NCI-H1436 treated with DMSO at 0.1 percent for 48 hours (cell line): ENCODE measurements at places on chromosomes 5 and 9.

DNA sequence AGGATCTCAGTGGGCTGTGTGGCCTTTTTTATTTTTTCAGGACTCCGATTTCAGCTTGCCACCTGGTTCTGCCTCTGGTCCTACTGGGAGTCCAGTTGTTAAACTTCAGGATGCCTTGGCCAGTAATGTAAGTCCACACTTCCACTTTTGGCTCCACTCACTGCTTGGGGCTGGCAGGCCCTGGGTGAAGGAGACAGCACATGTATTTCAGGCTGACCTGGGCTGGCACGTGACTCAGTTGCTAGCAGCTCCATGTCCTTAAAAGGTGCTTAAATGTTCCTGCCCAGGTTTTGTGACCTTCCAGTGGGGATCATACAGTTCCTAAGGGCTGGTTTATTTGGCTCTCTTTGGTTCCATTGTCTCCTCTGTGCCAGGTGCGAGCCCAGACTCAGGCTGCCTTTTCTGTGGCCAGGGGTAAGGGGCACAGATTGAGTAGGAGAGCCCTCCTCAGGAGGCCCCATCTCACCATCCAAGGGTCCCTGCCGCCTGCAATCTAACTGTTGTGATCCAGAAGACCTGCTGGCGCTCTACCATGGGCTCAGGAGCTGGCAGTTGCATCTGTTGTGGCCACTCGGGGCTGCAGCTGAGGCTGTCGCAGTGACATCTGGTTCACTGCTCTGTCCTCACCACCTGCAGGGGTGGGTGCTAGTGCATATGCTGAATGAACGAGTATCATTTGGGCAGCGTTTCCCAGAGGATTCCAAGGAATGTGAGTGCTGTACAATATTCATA, 19.2 kb upstream of the POMT1 start:
- DNase-seq = no peak

DNA sequence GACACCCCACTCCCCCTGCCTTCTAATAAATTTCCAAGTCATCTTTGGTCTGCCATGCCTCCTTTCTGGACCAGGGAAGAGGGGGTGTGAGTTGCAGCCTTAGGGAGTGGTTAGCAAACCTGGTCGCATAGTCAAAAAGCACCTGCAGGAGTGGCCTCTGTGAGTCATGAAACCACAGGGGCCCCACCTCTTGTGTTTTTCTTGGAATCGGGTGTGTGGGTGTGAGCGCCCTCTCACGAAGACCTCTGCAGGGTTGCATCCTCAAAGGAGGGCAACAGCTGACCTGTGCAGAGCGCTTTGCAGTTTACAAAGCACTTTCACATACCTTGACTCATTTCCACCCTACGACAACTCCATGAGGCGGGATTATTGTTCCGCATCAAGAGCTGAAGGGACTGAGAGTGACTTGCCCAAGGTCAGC, 36.8 kb upstream of the TEX48 start:
- no peak for DNase-seq

DNA sequence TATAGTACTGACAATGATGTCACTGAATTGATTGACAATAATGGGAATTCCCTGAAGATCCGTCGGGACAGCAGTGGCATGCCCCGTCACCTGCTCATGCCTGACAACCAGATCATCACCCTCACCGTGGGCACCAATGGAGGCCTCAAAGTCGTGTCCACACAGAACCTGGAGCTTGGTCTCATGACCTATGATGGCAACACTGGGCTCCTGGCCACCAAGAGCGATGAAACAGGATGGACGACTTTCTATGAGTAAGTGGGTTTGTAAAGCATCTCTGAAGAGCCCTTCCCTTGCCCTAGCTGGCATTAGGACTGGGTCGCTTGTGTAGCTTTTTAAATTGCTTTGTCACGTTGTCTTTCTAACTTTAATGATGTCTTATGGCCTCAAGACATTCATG, 72.7 kb upstream of the WWC1 start:
- DNase-seq = no peak

- no peak for DNase-seq
These were observed 101.4 kb upstream of the STC2 start for GRCh38 chr5:173429489-173430150.

DNA sequence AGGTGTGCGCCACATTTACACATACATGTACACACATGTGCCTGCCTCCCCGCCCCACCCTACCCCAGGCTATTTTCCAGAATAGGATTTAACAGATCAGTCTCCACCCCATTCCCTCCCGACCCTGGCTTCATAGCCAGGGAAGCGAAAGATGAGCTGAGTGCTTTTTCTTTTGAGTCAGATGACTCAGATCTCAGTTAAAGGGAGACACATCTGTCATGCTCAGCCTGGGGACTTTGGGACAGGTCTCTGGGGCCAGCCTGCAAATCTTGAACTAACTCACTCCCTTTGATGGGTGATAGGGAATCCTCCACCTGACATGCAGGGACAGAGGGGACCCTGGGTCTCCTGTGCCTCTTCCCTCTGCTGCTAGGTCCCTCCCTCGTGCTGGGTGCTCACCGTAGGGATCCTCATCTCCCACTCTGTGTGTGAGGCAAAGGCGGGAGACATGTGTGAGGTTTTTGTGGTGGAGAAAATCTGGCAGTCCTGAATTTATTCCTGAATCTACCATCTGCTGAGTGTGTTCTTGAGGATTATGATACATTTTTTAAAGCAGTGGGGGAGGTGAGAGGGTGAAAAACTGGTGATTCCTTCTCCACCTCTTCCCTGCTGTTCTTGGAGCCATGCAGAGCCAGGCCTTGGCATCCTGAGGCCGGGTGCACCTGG, 37.7 kb downstream of the NEUROG1 start:
- DNase-seq = no peak

DNA sequence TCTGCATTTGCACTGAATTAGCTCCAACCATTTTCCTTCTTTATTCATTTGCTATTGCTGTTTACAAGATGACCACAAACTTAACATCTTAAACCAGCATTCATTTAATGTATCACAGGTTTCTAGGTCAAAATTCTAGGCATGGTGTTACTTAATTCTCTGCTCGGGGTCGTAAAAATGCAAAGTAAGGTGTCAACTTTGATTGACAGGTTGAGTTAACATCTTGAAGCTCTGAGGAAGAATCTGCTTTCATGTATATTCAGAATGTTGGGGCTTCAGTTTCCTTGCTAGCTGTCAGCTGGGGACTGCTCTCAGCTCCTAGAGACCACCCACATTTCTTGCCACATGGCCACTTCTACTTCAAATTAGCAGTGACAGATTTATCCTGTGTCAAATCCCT, 348.7 kb upstream of the GRIN3A start:
- no peak for DNase-seq

DNA sequence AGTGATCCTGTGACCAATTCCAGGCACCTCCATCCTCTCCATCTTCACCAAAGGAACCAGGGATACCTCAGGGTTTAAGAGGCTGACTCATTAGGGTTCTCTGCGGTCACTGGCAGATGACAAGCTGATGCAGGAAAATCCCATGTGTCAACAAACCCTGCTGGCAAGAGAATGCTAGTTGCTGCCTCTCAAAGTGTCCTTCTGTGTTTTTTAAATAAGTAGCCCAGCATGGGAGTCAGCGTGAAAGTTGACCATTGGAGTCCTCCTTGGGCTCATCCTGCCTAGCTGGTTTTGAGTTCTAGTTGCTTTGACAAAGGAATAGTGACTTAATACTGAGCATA, 200.2 kb downstream of the SLIT3 start:
- DNase-seq = no peak

GRCh38 chr5:54908774-54909525, 76.4 kb downstream of the ESM1 start:
- DNase-seq = no peak

- no peak for DNase-seq
These were observed 260.5 kb upstream of the WWC1 start for GRCh38 chr5:168030912-168031311.

GRCh38 chr5:155878991-155879575, 447.9 kb upstream of the SGCD start:
- DNase-seq = no peak

GRCh38 chr5:133624316-133624715, 12.0 kb upstream of the FSTL4 start:
- no peak for DNase-seq

GRCh38 chr9:109992293-109992692, 212.3 kb downstream of the PALM2AKAP2 start:
- DNase-seq = no peak

- DNase-seq = no peak
These were observed 38.3 kb downstream of the MYO10 start for GRCh38 chr5:16897800-16898199.

DNA sequence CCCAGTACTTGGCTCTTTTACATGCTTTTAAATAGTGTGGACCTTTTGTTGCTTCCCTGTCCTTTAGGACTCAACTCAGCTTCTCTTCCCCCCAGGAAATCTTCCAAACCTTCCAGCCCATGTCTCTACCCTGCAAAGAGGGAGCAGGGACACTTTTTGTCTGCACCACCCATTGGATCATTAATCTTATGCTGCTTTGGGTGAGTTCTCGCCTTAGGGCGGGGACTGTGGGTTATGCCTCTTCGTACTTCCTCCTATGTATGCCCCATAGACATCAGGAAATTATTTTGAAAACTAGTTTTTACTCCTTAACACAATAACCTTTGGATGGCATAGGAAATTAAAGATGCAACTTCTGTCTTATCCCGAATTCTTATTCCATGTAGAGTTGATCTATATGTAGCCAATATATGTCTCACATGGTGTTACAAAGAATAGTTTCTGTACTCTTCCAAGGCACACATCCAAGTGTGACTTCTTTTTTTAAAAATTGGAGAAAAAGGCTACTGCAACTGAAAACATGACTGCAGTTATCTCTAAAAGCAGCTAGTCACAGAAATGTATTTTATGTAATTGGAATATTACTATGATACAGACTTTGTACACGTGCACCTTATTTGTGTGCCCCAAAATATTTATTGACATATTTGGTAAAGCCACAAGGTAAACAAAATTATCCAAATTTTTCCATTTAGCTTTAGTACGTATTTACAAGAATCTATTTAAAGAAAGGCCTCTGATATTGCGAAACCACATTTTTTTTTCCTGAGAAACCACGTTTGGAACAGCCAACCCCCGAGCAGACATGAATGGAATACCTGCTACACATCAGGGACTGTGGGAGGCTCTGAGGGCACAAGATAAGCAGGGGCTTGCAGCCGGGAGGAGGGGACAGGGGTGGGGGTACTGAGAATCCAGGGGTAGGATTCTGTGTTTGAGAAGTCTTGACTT, 133.6 kb downstream of the WDR41 start:
- DNase-seq = no peak

- no peak for DNase-seq
These were observed 73.0 kb upstream of the MPDZ start for GRCh38 chr9:13352451-13352979.

GRCh38 chr5:122896598-122897282, 51.3 kb downstream of the SNX24 start:
- no peak for DNase-seq

GRCh38 chr9:23555851-23556250, 270.2 kb downstream of the ELAVL2 start:
- no peak for DNase-seq

- DNase-seq = no peak
These were observed 126.7 kb downstream of the DCP2 start for GRCh38 chr5:113103330-113103729.

GRCh38 chr5:137565450-137565849, 66.3 kb upstream of the SPOCK1 start:
- DNase-seq = no peak

- DNase-seq = no peak
These were observed 39.4 kb downstream of the KLHL3 start for GRCh38 chr5:137696481-137696880.

DNA sequence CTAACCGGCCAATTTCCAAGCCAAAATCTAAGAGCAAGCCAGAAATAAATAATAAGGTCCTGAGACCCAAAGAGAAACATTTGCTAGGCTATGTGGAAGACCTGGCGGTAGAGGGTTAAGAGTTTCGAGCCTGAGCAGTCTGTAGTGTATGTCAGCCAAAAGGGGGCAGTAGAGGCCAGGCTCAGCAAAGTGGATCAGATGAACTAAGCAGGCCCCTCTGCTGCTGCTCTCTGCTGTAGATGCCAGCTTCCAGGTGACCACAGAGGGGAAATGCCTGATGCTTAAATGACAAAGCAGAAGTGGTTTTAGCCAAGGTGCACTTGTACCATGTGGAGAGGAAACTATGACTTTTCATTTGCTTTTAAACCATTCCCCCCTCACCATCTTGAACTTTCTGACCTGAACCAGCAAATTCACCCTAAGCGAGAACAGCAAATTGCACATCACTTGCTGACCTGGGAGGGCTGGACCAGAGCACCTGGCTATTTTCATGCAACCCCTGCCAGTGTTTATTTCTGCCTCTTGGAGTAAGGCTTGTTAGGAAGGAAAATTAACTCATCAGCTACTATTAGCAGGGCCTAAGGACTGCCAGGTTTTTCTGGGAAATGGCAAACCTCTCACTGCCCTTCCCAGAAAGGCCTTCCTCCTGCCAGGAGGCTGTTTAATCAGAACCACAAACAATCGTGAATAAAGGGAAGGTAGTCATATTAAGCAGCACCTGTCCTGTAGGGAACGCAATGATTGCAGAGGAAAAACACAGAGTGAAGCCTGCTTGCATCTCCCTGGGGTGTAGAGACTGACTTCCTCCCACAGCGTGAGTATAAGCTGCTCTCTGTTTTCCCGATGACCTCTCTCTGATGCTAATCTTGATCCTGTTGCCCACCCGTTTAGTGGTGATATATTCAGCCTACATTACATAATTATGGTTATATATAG, 818.2 kb downstream of the TLR4 start:
- no peak for DNase-seq

DNA sequence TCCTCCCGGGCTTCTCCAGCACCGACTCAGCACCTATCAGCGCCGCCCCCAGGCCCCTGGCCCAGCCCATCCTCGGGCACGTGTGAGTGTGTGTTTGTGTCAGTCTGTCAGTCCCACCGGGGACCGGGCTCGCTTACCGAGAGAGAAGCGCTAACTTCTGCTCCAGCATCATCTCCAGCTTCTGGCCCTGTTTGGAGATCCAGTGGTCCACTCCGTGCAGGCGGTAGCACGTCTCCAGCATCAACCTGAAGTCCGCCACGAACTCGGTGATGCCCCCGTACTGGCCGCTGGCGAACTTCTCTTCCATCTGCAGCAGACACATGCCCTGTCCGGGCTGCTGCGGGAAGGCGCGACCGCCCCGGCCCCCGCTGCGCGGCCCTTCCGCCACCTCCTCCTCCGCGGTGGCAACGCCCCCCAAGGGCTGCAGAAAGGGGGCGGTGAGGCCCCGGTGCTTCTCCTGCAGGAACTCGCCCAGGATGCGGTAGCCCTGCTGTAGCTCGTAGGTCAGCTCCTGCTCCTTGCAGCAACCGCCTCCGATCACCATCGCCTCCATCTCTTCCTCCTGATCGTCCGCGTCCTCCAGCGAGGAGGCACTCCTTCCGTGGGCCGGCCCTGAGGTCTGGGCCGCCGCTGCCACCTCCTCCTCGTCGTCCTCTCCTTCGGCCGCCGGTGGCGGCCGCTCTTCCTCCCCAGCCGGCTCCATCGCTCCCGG, 8.2 kb downstream of the RANBP6 start:
- peak; percentile 35 for DNase-seq
